ENCODE measurements at places on chromosomes 12 and 14.

GRCh38 chr14:61504901-61505300 lies 183.5 kb downstream of the PRKCH start:
- DNase-seq: no peak

GRCh38 chr14:73759183-73759713 lies 45.1 kb upstream of the PNMA1 start:
- no peak for DNase-seq

DNA sequence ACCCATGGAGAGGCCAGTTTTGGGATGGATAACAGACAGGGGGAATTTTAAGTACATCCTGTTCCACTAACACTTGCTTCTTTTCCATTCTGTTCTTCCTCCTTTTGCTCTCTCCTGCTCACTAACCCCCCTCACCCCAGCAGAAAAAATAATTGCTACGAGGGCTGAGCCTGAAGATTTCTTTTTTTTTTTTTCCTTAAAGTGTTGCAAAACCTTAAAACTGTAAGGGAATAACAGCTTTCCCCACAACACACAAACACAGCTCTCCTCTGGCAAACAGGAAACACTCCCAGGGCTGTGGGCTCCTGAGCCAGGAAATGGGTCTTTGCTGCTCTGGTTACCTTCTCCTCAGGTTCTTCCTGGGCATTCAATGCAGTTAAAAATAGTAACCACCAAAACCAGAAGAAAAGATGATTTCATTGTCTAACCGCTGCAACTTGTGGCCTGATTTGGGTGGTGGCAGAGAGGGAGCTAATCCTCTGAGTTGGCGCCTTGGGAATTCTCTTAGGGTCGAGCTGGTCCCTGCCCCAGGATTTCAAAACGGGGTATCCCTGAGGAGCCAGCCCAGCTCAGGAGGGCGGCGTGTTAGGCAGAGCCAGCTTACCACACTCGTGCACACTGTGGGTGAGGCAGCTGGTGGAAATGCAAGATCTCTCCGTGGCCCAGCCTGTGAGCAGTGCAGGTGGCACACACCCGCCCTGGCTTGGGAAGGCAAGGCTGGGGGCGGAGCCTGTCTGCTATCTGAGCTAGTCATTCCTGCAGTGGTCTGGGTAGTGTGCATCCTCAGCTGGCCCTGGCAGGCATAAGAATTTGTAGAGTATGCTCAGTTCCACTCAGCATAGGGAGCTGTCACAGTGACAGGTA lies 17.1 kb upstream of the EMP1 start:
- peak; percentile 63 for DNase-seq

- DNase-seq: no peak
Measured at GRCh38 chr12:10690906-10691305, 17.1 kb upstream of the STYK1 start.

DNA sequence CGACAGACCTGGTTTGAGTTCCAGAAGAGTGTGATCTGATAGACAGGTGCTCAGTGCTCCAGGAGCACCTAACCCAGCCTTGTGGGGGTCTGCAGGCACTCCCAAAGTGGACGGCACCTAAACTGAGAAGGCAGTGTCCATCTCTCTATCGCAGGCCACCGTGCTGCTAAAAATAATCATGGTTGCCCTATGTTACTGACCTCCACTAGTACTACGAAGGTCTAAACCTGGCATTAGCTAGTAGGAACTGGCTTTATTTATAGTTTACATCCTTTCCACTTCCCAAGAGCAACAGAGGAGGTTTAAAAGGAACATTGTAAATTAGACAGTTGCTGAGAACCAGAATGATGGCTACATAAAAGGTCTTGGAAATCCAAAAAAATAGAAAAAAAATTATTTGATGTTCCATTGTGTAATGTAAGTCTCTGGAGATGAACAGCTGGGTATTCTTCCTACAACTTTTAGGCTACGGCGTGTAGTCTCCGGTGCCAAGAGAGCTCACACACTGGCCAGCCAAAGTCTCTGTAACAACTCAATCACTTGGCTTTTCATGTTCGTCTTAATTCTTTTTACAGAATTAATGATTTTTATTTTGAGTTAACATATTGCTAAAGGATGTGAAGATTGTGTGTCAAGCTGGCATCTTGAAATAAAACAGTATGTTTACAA lies 27.3 kb downstream of the PPFIBP1 start:
- DNase-seq: no peak

Measured in thymus (tissue), 14 donors.